ENCODE measurements at places on chromosomes 7 and 10.

- DNase-seq: peak; percentile 73
Observed at GRCh38 chr10:77925795-77926565, 575 bp downstream of the DLG5 start.

- DNase-seq: no peak
Observed at GRCh38 chr10:30728766-30729165, 99.2 kb upstream of the LYZL2 start.

DNA sequence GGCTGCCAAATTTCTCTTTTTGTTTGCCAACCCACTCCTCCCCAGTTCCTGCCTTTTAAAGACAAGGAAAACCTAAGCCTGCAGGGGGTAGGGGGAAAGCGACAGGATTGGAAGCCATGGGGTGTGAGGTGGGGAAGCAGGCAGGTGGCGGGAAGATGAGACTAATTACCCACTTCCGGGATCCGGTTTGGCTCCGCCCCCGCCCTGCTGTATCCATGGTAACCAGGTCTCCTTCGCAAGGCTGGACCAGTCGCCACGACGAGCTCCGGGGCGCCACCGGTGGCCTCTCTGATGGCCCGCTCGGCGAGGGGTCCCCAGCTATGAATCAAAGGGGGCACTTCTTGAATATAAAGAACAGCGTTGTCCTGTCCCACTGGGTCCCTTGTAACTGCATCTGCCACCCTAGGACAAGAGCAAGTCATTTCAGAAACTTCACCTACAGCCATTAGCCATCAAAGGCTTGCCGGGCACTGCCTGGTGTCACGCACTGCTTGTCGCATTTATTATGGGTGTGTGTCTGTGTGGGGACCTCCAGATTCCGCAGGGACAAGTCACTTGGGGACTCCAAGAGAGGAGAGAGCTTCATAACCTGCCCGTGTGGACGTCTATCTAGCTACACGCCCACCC is 55.4 kb upstream of the LMTK2 start:
- DNase-seq: peak; percentile 31

DNA sequence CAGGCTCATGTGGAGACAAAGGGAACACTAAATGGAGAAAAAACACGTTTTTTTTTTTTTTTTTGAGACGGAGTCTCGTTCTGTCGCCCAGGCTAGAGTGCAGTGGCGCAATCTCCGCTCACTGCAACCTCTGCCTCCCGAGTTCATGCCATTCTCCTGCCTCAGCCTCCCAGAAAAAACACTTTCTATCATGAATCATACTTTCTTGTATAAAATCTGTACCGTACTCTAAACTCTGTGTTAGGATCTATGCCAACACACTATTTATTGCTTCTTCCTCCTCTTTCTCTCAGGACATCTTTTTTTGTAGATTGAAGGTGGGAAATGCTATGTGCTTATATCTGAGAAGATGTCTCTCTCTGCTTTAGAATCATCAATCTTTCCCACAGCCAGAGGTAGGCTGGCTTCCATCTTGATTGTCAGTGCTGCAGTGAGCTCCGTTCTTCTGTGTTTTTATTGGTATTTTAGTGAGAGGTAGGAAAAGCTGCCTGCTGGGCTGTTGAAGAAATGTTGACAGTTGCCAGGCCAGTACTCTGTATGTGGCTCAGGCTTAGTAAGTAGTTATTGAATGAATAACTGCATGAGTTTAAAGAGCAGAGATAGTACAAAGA is 101.1 kb downstream of the GPR85 start:
- no peak for DNase-seq

DNA sequence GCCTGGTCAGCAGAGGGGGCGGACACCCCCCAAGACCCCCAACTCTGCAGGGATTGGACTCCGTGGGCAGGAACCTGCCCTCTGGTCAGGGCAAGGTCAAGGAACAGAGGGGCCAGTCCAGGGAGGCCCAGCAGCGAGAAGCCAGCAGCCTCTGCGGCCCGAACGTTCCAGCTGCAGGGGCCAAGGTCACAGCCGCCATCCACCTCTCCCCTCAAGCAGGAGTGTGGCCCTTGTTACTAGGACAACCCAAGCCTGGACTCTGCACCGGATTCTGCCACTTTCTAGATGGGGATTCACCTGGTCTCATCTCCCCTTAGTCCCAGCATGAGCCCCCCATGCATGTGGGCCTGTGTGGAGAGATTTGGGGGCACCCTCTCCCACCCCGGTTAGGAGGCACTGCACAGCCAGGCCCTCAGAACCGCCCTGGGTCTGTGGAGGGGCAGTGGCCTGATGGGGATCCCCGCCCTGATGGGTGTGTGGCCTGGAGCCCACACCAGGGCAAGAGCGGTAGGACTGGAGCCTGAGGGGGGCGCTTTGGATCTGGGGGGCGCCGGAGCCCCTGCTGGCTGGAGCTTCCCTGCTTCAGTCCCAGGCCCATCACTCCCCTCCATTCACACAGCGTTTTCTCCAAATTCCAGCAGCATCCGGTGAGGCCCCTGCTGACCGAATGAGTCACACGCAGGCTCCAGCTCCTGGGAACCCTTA is 18.1 kb downstream of the ADGRA1 start:
- DNase-seq: no peak

DNA sequence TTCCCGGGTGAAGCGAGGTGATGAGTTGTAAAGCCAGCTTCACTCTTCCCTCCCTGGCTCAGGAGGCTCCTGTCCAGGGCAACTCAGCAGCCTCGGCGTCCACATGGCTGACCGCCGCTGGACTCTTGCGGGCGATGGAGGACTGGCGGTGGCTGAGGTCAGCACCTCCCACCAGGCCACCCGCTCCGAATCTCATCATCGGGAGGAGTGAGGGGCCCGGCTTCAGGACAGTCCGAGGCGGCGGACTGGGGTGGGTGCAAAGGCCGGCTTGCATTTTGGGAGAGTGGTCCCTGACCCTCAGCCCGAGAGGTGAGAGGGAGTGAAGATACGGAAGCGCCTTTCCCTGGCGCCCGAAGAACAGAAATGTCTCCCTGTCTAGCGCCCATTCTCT is 759 bp downstream of the DNAJB12 start:
- DNase-seq: no peak

DNA sequence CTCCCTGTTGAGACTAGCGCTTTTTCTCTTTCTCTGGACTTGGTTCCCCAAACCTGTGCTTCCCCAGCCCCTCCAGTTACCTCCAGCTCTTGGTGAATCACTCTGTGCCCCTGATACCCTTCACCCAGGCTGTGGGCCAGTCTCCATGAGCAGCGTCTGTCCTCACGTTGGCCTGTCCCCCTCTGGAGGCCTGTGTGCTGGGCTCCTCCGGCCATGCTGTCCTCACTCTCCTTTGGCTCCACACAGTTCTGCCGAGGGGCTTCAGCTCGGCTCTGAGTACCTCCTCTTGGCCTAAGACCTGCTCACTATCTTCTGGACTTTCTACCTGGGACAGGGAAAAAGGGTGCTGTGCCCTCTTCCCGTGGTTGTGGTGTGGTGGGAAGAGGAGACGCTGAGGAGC is 140.2 kb upstream of the TNS3 start:
- no peak for DNase-seq

- DNase-seq: no peak
Observed at GRCh38 chr10:67815571-67816059, 22.4 kb downstream of the DNAJC12 start.

DNA sequence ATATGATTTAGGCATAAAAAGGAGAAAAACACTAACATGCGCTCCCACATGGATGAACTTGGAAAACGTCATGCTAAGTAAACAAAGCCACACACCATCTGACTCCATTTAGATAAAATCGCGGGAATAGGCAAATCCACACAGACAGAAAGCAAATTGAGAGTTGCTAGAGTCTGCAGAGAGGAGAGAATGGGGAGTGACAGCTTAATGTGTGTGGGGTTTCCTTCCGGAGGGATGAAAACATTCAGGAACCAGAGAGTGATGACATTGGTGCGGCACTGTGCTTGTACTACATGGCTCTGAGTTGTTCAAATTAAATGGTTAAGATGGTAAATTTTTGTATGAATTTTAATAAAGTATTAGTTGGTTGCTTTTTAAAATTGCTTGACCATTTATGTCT is 482.9 kb upstream of the AKR1E2 start:
- DNase-seq: no peak

DNA sequence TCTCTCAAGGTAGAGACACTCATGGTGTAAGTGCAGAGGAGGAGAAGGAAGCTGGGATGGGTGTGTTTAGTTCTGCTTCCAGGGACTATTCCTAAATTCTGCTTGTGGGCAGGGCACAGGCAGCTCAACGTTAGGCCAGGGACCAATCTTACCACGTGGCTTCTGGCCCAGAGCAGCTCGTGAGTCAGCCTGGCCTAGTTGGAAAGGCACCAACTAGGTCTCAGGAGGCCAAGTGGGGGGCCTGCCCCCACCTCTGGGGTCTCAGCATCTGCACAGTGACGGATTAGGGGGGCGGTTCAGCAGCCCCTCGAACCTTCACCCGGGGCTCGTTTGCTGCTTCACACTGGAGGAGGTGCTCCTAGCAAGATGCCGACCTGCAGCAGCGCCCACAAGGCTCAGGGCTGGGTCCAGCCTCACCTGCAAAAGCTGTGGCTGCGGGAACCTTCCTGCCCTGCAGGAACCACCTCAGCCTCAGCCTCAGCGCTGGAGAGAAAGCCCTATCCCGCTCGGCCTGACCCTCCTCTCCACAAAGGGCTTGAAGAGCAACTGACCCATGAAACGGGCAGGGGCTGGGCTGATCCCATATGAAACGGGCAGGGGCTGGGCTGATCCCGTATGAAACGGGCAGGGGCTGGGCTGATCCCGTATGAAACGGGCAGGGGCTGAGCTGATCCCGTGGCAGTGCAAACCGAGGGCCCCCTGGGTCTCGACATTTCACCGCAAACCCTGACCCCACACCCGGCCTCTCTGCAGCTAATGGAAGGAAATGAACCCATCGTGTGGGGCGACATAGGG is 447.4 kb downstream of the DNAJB6 start:
- no peak for DNase-seq

GRCh38 chr10:46995234-46995633 is 84.0 kb downstream of the PTPN20 start:
- no peak for DNase-seq

DNA sequence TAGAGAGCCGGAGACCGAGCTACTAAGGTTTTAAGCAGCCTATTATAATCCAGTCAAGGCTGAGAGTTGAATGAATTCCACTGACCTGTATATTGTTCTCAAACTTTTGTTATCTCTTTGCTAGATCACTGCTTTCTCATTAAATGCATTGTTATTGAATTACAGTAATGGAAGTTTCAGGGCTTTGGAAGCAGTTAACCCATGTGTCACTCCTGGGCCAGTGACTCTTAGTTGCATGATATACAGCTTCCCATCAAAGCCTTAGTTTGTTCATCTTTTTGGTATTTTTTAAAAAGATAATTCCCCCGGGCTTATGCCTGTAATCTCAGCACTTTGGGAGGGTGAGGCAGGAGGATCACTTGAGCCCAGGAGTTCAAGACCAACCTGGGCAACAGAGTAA is 55.4 kb upstream of the KIAA1217 start:
- no peak for DNase-seq

DNA sequence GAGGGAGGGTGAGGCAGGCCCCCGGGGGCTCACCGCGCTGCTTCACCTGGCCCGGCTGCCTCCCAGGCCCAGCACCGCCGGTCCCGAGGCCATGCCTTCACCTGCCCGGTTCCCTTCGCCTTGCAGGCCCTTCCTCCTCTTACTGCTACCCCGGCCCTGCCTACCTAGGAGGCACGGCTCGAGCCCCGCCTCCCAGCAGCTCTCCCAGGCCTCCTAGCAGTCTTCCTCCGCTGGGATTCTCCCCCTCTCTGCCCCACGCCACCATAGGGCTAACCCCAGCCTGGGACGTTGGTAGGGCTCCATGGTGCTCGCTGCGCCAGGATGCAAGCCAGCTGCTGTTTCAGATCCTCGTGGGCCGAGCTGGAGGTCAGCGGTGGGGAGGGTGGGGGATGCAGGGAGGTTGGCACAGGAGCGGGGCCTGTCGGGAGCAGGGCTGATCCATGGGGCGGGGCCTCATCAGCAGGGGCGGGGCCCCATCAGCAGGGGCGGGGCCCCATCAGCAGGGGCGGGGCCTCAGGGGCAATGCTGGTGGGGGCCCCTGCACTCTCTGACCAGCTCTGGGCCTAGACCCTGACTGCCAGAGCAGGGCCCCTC is 63.3 kb downstream of the RASGEF1A start:
- DNase-seq: no peak

DNA sequence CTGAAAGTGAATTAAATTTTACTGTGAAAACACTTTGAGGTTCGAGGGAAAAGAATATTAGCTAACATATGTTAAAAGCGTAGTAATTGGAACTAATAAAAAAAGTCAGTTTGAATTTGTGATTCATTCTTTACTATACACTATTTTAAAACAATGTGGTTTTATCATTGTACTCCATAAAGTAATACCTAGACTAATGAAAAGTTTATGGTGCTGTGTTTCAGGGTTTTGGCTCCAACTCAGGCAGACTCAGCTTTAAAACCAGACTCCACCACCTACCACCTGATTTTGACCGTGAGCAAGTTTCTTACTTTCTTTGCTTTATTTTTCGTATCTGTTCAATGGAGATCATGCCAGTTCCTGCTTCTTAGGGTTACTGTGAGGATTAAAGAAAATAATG is 9.2 kb upstream of the PRTFDC1 start:
- no peak for DNase-seq

- peak; percentile 2 for DNase-seq
Observed at GRCh38 chr7:115910541-115911164, 119.9 kb downstream of the TFEC start.

DNA sequence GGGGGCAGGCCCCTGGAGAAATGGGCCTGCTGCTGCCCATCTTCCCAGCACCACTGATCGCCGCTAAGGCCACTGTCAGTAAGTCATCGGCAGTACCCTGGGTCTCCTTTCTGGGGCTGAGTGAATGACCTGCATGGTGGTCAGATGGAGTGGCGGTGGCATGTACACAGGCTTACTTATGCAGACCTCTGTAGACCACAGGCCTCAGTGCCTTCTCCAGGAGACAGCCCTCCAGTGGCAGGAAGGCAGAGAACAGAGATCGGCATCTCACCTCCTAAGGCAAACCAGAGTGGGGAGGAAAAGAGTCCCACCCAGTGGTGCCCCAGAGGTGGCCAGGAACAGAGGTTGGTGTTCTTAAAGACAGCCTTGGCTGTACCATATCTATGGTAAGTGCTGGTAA is 22.8 kb upstream of the LRRC4 start:
- DNase-seq: no peak

GRCh38 chr10:42744134-42744701 is 38.4 kb upstream of the BMS1 start:
- DNase-seq: no peak

DNA sequence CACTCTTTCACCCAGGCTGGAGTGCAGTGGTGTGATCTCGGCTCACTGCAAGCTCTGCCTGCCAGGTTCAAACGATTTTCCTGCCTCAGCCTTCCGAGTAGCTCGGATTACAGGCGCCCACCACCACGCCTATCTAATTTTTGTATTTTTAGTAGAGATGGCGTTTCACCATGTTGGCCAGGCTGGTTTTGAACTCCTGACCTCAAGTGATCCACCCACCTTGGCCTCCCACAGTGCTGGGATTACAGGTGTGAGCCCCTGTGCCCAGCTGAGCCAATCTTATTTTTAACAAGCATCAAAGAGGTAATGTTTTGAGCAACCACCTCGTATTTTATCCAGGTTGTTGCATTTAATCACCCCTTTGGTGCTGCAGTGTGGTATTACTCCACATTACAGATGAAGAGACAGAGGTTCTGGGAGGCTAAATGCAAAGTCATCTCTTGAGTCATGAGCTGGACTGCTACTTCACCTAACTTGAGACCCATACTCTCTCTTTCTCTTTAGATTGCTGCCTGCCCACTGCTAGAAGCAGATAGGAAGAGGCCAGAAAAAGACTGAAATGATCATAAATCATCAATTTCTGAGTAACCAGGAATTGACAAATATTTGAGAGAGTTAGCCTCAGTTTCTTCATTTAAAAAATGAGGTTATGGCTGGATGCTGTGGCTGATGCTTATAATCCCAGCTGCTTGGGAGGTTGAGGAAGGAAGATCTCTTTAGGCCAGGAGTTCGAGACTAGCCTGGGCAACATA is 116.2 kb downstream of the CAMK1D start:
- DNase-seq: no peak

- no peak for DNase-seq
Observed at GRCh38 chr10:76329891-76330575, 898.6 kb downstream of the LRMDA start.
